ENCODE measurements at places on chromosomes 11 and 22. TPM values are rescaled to one million over a fixed set of nuclear protein-coding genes. Genes with fewer than 3 reads are reported as not detected.
A peak's percentile ranks its signal among the peaks of the same experiment; 100 is the strongest.

The B4GALNT4 gene
- 8.1 TPM for polyA plus RNA-seq

- H3K27ac ChIP-seq = no peak overlapping the region
- no peak for DNase-seq
- H3K4me1 ChIP-seq = no peaks in the 10 kb centered on the region
Measured at GRCh38 chr11:58345204-58345603, 13.7 kb downstream of the OR5B17 start.

DNA sequence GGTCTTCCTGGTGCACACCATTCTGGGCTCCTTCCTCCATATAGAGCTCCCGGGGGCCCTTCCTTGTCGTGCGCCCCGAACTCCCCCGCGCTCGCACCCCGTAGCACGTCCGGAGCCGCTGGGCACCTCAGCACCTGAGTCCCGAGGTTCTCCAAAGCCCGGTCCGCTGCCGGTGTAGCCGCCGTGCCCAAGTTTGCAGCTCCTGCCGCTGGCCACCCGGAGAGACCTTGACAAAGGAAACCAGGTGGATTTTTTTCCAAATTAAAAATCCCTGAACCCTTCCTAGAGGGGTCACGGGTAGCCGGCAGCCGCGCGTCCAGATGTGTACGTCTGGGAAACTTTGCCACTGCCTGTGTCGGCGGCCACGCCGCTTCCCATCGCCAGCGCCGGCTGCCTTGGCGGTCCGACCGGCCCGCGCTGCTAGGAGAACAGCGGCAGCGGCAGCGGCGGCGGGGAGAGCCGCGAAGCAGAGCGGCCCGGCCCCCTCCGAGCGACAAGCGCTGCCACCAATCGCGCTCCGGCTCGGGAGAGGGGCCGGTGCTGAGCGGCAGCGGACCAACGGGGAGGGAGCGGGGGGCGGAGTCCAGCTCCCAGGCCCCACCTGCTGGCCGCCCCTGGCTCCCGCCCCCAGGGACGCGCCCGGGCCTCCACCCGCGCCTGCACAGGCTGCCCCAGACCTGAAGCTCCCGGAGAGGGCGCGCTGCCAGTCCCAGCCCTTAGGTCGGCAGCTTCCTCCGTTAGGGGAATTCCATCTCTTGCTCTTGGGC lies at the start of gene GALNT18:
Gene GALNT18, minus strand, starts transcription at position 433 of the 767 bp plus-strand sequence.
- no peaks in the 10 kb centered on the region for H3K36me3 ChIP-seq
- H3K4me1 ChIP-seq = peaks cover 15% of the 10 kb centered on the region
- H3K27ac ChIP-seq = peak within 1 kb of the TSS; percentile 59
- peak within 1 kb of the TSS; percentile 83 for H3K4me3 ChIP-seq

GRCh38 chr22:37794376-37794775 lies 13.4 kb upstream of the GCAT start:
- H3K36me3 ChIP-seq = no peaks in the 10 kb centered on the region
- H3K4me1 ChIP-seq = peaks cover 2% of the 10 kb centered on the region
- no peaks in the 10 kb centered on the region for H3K27me3 ChIP-seq
- H3K27ac ChIP-seq = no peak overlapping the region
- H3K4me3 ChIP-seq = no peak overlapping the region

DNA sequence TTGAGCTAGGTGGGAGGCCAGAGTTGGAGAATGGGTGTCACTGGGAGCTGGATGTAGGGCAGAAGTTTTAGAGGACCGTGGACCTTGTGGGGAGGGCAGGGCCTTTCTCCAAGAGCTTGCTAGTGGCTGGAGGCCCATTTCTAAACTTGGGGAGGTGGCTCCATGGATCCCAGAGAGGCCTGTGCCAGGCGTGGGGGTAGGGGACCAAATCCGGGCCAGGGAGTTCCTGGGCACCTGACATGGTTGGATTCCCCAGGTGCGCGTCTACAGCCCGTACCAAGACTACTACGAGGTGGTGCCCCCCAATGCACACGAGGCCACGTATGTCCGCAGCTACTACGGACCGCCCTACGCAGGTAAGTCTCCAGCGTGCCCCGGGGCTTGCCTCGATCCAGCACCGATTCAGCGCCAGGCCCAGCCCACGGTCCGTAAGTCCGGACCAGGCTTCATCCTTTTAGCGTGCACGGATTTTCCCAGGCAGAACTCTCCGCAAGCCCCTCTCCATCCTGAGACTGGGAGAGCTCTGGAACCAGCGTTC lies 14.2 kb downstream of the PLEKHB1 start:
- H3K27me3 ChIP-seq = peaks cover 2% of the 10 kb centered on the region
- H3K27ac ChIP-seq = no peak overlapping the region
- no peaks in the 10 kb centered on the region for H3K4me1 ChIP-seq
- H3K4me3 ChIP-seq = peak overlapping the region; percentile 30

The RRP7A gene
- 30.7 TPM for polyA plus RNA-seq

The GGTLC3 gene
- polyA plus RNA-seq = not detected

DNA sequence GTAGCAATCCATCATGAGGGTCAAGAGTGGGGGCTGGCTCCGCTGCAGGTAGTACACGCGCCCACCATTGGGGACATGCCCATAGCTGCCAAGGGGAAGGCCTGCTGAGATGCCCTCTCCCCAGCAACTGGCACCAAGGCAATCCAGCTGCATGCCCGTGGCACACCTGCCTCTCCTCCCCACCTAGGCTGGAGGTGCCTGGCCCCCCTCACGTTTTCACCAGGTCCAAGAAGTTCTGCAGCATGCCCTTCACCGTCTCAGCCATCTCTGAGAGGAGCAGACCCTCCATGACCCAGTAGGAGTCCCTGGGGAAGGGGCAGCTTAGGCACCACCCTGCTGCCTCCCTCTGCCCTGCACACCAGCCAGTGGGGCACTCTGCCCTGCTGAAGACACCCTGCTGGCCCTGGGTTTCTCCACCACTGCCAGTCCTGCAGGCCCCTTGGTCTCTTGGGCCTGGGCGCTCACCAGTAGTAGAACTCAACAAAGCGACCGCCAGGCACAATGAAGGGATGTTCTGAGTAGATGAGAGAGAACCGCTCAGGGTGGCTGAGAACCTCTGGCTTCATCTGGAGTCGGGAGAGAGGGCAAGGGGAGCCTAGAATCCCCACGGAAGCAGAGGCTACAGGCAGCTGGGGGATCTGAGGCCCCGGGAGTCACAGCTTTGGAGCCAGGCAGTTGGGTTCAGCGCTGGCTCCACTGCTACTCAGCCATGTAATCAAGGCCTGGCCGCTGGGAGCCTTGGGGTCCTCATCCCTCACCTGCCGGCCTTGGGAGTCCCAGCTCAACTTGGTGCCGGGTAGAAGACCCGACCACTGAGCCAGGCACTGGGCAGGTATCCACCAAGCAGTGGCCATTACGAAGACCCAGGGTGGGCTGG lies 17.8 kb downstream of the TREH start:
- H3K36me3 ChIP-seq = peaks cover 5% of the 10 kb centered on the region
- no peak for DNase-seq
- H3K4me1 ChIP-seq = peaks cover 2% of the 10 kb centered on the region
- no peak overlapping the region for H3K27ac ChIP-seq
- no peak overlapping the region for H3K4me3 ChIP-seq
- no peaks in the 10 kb centered on the region for H3K27me3 ChIP-seq

The SLC22A8 gene
- not detected for polyA plus RNA-seq

DNA sequence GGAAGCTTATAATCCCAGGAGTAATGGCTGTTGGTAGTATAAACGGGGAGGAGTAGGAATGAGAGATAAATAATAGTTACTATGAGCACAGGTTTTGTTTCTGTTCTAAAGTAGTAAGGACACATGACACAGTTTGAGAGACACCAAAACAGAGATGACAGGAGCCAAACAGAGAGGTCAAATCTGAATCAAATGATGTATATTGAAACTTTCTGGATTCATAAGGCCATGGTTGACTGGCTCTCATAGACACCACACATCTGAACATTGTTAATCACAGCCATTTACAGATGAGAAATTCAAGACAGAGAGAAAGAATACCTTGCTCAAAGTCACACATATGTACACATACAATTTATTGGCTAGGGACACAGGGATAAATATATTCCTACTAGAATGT lies 63.4 kb upstream of the UCP3 start:
- H3K27me3 ChIP-seq = no peaks in the 10 kb centered on the region
- H3K4me1 ChIP-seq = no peaks in the 10 kb centered on the region
- H3K4me3 ChIP-seq = no peak overlapping the region
- peaks cover 2% of the 10 kb centered on the region for H3K36me3 ChIP-seq
- H3K27ac ChIP-seq = no peak overlapping the region

- no peaks in the 10 kb centered on the region for H3K4me1 ChIP-seq
- no peaks in the 10 kb centered on the region for H3K27me3 ChIP-seq
- H3K27ac ChIP-seq = no peak overlapping the region
- H3K4me3 ChIP-seq = no peak overlapping the region
- H3K36me3 ChIP-seq = no peaks in the 10 kb centered on the region
- no peak for DNase-seq
Measured at GRCh38 chr11:33214767-33215166, 42.4 kb upstream of the HIPK3 start.

GRCh38 chr11:12216041-12216451 lies 105.7 kb downstream of the MICAL2 start:
- no peak overlapping the region for H3K4me3 ChIP-seq
- peaks cover 74% of the 10 kb centered on the region for H3K36me3 ChIP-seq
- no peak overlapping the region for H3K27ac ChIP-seq
- peaks cover 21% of the 10 kb centered on the region for H3K4me1 ChIP-seq
- no peaks in the 10 kb centered on the region for H3K27me3 ChIP-seq
- DNase-seq = no peak

- H3K27me3 ChIP-seq = no peaks in the 10 kb centered on the region
- no peak overlapping the region for H3K4me3 ChIP-seq
- no peak for DNase-seq
Measured at GRCh38 chr11:9302448-9302847, 11.9 kb downstream of the TMEM41B start.

- H3K4me1 ChIP-seq = peaks cover 7% of the 10 kb centered on the region
- no peaks in the 10 kb centered on the region for H3K36me3 ChIP-seq
- peaks cover 3% of the 10 kb centered on the region for H3K27me3 ChIP-seq
- H3K27ac ChIP-seq = no peak overlapping the region
- H3K4me3 ChIP-seq = no peak overlapping the region
Measured at GRCh38 chr11:111393096-111393495, 14.0 kb upstream of the POU2AF1 start.

- H3K27ac ChIP-seq = no peak overlapping the region
- H3K4me3 ChIP-seq = no peak overlapping the region
- DNase-seq = no peak
- no peaks in the 10 kb centered on the region for H3K27me3 ChIP-seq
- peaks cover 2% of the 10 kb centered on the region for H3K4me1 ChIP-seq
Measured at GRCh38 chr11:131841925-131842635, 471.7 kb downstream of the NTM start.

GRCh38 chr11:112334381-112334780 lies 73.7 kb upstream of the PLET1 start:
- peak; percentile 78 for DNase-seq
- H3K27ac ChIP-seq = peak overlapping the region; percentile 22
- no peaks in the 10 kb centered on the region for H3K36me3 ChIP-seq
- no peak overlapping the region for H3K4me3 ChIP-seq
- H3K27me3 ChIP-seq = no peaks in the 10 kb centered on the region

- peaks cover 6% of the 10 kb centered on the region for H3K36me3 ChIP-seq
- no peak overlapping the region for H3K4me3 ChIP-seq
- no peaks in the 10 kb centered on the region for H3K27me3 ChIP-seq
- peaks cover 28% of the 10 kb centered on the region for H3K4me1 ChIP-seq
- peak overlapping the region; percentile 62 for H3K27ac ChIP-seq
- DNase-seq = no peak
Measured at GRCh38 chr11:9138133-9138453, 46.7 kb upstream of the SCUBE2 start.

The SMTN gene
- polyA plus RNA-seq = 61.2 TPM

The HSPB2 gene
- polyA plus RNA-seq = 0.08 TPM

GRCh38 chr11:14258221-14258935 lies 100.6 kb downstream of the RRAS2 start:
- no peak overlapping the region for H3K4me3 ChIP-seq
- H3K4me1 ChIP-seq = no peaks in the 10 kb centered on the region
- H3K36me3 ChIP-seq = no peaks in the 10 kb centered on the region
- H3K27ac ChIP-seq = no peak overlapping the region
